ENCODE measurements at places on chromosomes 3 and 15. TPM values are rescaled to one million over a fixed set of nuclear protein-coding genes. Genes with fewer than 3 reads are reported as not detected.

Gene TP63
- 24.8 TPM for total RNA-seq

Gene FEZF2
- not detected for total RNA-seq

Gene WWTR1
- total RNA-seq: 19.7 TPM

Gene CD96
- not detected for total RNA-seq

Gene ADAMTSL3
- 0.86 TPM for total RNA-seq

GRCh38 chr15:82950746-82951370, 1.7 kb downstream of the HOMER2 start:
- H3K4me1 ChIP-seq: peaks cover 52% of the 10 kb centered on the region
- no peak for DNase-seq
- peak overlapping the region; percentile 95 for H3K27ac ChIP-seq
- H3K27me3 ChIP-seq: no peaks in the 10 kb centered on the region
- H3K4me3 ChIP-seq: peak overlapping the region; percentile 62
- H3K36me3 ChIP-seq: no peaks in the 10 kb centered on the region

GRCh38 chr3:143578810-143579435, 269.3 kb downstream of the SLC9A9 start:
- H3K27me3 ChIP-seq: no peaks in the 10 kb centered on the region
- no peak overlapping the region for H3K4me3 ChIP-seq
- no peak for DNase-seq

DNA sequence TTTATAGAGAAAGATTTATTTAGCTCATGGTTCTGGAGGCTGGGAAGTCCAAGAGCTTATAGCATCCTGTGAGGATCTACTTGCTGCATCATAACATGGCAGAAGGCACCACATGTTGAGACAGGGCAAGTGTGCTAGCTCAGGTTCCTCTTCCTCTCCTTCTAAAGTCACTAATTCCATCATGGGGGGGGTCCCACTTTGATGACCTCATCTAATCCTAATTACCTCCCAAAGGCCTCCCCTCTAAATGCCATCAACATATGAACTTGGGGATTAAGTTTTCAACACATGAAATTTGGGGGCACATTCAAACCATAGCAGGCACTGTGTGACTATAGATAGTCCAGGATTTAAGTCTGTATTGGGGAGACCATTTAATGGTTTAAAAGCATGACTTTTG, 297.1 kb upstream of the ROPN1 start:
- no peaks in the 10 kb centered on the region for H3K27me3 ChIP-seq
- DNase-seq: no peak
- H3K36me3 ChIP-seq: no peaks in the 10 kb centered on the region
- no peaks in the 10 kb centered on the region for H3K4me1 ChIP-seq
- H3K4me3 ChIP-seq: no peak overlapping the region
- H3K27ac ChIP-seq: no peak overlapping the region

DNA sequence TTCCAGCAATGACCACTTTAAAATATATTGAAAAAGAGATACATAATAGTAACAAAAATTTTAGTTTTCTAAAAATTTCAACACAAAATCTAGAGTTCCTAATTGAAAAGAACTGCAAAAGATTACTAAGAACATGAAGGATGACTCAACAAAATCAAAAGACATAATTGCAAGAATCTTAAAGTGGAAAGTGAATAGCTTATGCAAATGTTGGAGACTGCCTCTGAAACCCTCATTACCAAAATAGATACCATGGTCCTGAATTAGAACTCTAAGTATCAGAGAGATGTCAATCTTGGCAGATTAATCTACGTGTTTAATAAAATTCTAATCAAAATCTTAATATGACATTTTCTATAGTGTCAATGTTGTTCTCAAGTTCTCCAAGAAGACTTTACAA, 60.7 kb upstream of the SGO1 start:
- DNase-seq: no peak
- no peaks in the 10 kb centered on the region for H3K36me3 ChIP-seq
- no peak overlapping the region for H3K4me3 ChIP-seq
- H3K4me1 ChIP-seq: no peaks in the 10 kb centered on the region
- no peak overlapping the region for H3K27ac ChIP-seq

DNA sequence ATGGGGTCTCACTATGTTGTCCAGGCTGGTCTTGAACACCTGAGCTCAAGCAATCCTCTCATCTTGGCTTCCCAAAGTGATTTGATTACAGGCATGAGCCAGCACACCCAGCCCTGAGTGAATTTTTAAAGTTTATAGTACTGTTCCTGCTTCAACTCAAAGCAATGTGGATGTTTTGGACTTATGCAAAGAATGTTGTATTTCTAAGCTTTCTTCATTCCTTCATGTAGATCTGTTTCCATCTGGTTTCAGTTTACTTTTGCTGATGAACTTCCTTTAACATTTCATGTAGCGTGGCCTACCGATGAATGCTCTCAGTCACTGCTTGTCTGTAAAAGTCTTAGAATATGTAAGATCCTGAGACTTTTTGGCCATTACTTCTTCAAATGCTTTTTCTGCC, 23.2 kb downstream of the NRG4 start:
- no peak for DNase-seq
- H3K4me1 ChIP-seq: no peaks in the 10 kb centered on the region
- no peak overlapping the region for H3K27ac ChIP-seq
- H3K27me3 ChIP-seq: no peaks in the 10 kb centered on the region
- H3K4me3 ChIP-seq: no peak overlapping the region
- no peaks in the 10 kb centered on the region for H3K36me3 ChIP-seq

- peaks cover 89% of the 10 kb centered on the region for H3K4me1 ChIP-seq
- H3K27ac ChIP-seq: no peak overlapping the region
Measured at GRCh38 chr15:85782064-85782463, 12.7 kb downstream of the KLHL25 start.

DNA sequence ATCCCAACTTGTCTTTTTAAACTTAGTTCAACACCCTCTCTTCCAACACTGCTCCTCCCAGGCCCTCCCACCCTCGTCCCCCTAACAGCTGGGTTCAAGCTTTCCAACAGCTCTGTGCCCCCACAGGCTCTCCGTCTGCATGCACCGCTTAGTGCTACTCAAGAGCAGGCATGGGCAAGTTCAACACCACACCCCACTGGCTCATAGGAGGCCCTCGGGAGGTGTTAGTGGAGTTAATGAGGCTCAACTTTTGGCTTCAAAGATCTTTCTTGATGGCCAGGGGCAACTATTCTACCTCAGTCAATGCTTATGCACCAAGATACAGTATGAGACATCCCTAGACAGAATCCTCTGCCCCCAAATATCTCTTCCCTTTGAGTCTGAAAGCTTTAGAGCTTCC, 114.4 kb downstream of the ANP32A start:
- H3K36me3 ChIP-seq: no peaks in the 10 kb centered on the region
- no peak overlapping the region for H3K27ac ChIP-seq
- H3K4me3 ChIP-seq: no peak overlapping the region
- H3K4me1 ChIP-seq: peaks cover 8% of the 10 kb centered on the region
- H3K27me3 ChIP-seq: no peaks in the 10 kb centered on the region

DNA sequence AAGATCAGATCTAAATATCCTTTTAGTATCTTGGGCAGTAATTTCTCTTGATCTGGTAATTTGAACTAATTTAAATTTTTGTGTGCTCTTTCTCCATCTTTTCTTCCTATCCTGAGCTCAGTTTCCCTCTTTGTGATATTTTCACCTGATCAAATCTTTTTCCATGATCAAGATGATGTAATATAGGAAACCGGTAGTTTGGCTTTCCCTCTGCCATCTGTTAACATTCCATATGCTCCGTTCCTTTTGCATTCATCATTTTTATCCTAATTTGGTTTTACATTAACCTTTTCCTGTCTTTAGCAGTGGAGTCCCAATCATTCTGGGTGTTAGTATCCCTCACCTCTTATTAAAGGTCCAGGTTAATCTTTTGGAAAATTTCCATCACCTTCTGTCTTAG, 5.9 kb upstream of the ABHD6 start:
- no peaks in the 10 kb centered on the region for H3K27me3 ChIP-seq
- H3K27ac ChIP-seq: no peak overlapping the region
- no peak for DNase-seq
- H3K4me3 ChIP-seq: no peak overlapping the region

All from gastrocnemius medialis (tissue), 4 donors.